Central memory CD8-positive, alpha-beta T cell (primary cell): ENCODE measurements at places on chromosomes 6 and 20.

DNA sequence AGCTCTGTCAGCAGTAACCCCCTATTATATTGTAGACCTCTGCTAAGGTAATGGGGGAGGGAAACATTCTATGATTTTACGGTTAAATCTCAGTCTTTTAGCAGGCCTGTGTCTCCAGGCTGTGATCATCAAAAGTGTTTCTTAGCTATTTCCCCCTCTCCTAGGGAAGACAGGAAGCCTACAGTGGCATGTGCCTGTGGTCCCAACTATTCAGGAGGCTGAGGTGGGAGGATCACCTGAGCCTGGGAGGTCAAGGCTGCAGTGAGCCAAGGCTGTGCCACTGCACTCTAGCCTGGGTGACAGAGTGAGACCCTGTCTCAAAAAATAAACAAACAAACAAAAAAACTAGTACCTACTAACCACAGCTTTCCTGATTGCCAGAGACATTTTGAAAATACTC lies 67.9 kb downstream of the DNAAF9 start:
- DNase-seq, result no peak

- DNase-seq, result no peak
These were observed 31.7 kb downstream of the KCNS1 start for GRCh38 chr20:45069261-45069660.

DNA sequence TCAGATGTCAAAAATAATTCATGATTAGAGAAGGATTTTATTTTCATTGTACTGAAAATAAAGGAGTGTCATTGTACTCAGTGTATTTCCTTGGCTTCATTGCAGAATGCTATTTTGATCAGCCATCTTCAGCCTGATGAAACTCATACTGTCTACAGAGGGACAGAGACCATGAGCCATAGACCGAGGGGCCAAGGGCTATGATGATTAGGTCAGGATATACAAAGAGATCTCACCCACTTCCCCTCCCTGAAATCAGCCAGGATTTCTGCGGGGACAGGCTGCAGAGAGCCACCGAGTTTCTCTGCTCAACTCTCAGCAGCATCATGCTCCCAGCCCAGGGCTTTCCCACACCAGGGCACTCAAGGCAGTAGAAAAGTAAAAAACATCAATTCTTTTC lies 47.0 kb downstream of the ALDH8A1 start:
- DNase-seq, result no peak

GRCh38 chr6:147563472-147563871 lies 55.0 kb downstream of the SAMD5 start:
- DNase-seq, result no peak

- DNase-seq, result no peak
These were observed 605 bp downstream of the CDC5L start for GRCh38 chr6:44388135-44388487.

DNA sequence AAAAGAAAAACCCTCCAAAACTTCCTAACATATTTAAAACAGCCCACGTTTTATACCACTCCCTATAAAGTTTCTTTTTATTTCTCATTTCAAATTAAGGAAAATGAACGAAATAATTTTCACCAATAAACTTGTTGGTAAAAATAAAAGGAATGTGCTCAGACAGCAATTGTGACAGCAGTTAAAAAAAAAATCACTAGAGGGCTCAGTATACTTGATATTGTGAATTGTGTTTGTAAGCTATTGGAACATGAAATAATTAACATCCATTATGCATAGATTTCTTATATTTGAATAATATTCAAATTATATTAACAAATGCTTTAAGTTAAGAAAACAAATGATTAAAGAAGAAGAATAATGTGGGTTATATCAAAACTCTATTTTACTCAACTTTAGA lies 105.5 kb downstream of the ASCC3 start:
- DNase-seq, result no peak

- no peak for DNase-seq
These were observed 10.0 kb downstream of the UCKL1 start for GRCh38 chr20:63945921-63946920.

DNA sequence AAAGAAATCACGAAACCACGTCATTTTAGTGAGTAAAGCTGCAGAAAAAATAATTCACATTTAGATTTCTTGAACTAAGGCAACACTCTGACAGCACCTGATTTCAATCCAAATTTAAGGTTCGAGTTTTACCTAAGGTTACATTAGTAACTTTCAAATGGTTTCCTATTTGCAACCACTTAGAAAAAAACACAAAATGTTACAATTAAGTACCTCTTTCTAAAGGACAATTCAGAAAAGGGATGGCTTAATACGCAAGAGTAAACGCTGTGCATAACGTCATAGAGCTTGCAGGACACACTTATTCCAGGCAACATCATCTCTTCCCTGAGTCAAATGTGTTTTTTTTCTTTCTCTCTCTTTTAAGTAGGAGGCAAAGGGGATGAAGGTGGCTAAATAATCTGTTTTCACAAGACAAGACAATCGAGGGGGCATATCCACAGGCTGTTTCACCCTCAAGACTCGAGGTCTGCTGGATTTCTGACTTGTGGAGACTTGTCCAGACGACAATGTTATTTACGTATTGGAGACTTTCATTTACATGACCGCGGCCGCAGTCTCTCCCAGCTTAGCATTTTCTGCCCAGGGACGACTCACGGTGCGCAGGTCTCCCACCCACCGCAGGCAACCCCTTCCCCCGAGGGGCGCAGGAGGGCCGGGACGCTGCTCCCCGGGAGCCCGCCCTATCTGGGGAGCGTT lies 86.0 kb downstream of the SESN1 start:
- no peak for DNase-seq

DNA sequence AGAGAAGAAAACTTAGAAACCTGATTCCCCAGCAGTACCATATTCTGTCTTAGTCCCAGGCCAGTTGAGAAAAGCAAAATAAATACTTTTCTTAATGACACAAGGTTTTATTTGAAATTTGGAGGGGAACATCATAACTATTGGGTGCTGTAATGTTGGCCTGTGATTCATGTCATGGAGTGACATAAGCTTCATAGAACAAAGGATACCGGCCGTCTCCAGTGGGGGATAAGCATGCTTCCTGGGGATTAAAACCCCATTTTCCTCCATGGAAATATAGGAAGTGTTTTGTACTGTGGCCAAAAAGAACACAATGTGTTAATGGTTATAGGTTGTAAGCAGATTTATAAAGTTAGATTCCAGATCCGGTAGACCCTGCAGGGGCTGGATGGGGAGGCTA lies 18.0 kb downstream of the MTHFD1L start:
- DNase-seq, result no peak

DNA sequence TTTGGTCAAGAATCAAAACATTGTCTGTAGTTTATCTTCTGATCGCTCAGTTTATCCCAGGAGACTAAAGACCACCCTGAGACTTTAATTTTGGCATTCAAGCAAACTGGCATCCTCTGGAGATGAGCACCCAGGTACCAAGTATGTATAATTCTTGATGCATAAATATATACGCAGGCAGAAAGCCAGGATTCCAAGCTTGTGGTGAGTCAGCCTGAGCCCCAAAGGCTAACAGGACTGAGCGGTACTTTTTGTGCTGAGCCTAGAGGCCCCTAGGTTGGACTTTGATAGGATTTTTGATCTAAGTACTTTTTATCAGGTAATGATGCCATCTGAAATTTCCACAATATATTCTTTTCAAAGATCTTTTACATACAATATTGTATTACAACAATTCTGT lies 301.3 kb downstream of the TFAP2B start:
- DNase-seq, result no peak

DNA sequence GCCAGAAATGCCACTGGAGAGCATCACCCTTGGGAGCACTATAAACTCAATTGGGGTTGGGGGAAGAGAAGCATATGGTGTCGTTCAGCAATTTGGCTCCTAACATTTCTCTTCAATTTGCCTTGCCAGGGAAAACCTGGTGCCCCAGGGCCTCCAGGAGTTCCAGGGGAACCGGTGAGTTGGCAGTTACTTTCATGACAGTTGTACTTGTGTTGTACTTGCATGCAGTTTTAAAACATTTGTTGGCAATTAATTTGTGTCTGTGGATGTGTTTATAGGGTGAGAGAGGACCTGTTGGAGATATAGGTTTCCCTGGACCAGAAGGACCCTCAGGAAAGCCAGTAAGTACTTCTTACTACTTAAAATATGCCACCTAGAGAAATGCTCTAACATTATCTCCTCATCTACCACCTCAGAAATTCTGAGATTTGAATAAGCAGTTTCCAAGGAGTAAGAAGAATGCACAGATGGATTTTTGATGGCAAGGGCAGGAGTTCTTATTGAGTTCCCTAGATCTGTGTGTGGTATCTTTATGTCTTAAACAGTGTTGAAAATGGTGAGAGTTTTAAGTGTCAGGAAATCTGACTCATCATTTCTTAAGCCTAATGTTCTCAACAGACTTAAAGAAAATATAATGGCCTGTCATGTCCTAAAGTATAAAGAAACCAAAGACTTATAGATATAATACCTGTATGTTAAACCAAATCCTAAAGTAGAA lies 122.5 kb downstream of the COL9A1 start:
- DNase-seq, result no peak

- no peak for DNase-seq
These were observed 454 bp downstream of the L3MBTL3 start for GRCh38 chr6:130018744-130019325.

GRCh38 chr6:25388776-25389175 lies 109.6 kb downstream of the CARMIL1 start:
- DNase-seq, result no peak

GRCh38 chr20:35340436-35340835 lies 48.2 kb upstream of the FAM83C start:
- no peak for DNase-seq

DNA sequence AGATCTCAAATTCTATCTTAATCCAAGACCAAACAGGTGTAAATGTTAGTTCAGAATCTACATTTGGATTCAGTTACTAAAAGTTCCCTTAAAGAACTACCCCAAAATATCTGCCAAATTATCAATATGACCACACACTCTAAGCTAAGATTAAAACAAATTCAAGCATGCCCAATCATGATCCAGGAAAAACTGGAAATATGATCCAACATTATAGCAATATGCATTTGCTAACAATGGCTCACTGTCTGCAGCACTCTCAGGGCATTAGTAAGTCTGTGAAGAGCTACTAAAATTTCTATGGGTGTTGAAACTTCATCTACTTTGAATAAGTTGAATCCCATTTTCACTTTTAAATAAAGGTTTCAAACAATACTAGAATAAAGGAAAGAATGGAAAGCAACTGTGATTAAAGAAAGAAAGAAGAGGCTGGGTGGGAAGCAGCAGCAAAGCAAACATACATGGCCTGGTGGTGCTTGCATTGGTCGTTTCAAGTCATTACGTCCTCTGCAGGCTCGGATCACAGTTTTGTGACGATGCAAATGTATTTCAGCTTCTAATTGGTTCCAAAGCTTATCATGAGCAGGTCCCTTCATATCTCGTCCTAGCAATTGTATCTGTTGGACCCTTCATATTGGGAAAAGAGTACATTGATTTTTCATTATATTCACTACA lies 29.2 kb downstream of the GOPC start:
- DNase-seq, result no peak

GRCh38 chr6:127176146-127176545 lies 57.7 kb downstream of the RSPO3 start:
- no peak for DNase-seq

DNA sequence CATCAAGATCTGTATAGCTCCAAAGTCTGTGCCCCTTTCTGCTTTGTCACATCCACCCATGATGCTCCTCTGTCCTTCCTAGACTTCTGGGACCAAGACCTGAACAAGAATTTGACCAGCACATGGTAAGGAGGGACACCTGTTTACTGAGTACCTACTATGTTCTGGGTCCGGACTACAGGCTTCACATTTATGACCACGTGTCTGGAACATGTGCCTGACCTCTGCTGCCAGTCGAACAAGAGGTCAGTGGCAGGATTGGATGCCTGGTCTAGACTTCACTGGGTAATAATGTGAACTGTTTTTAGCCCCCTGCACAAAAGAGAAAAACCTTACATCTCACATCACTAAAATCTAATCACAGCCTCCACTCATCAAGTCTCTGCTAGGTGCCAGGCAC lies 7.3 kb upstream of the PDYN start:
- no peak for DNase-seq

- DNase-seq, result no peak
These were observed 103.6 kb downstream of the PAX1 start for GRCh38 chr20:21808863-21809664.

DNA sequence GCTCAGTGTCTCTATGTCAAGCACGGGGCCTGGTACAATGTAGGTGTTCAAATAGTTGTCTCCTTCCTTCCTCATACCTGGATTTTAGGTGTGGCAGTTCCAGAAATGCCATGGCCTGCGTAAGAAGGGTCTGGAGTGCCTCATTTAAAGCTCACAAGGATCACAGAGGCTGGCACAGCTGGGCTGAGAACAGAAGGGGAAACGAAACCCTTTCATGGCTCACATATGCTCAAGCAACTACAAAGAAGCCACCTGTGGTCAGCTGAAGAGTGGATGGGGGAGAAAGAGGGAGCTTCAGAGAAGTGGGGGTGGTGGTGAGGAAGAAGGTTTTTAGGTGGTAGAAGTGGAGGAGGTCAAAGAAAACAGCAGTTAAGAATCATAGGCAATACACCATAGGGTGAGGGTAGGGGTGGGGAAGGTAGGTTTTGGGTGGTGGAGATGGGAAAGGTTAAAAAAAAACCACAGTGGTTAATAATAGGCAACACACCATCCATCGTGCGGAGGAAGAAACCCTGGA lies 17.0 kb upstream of the TOP1 start:
- no peak for DNase-seq

DNA sequence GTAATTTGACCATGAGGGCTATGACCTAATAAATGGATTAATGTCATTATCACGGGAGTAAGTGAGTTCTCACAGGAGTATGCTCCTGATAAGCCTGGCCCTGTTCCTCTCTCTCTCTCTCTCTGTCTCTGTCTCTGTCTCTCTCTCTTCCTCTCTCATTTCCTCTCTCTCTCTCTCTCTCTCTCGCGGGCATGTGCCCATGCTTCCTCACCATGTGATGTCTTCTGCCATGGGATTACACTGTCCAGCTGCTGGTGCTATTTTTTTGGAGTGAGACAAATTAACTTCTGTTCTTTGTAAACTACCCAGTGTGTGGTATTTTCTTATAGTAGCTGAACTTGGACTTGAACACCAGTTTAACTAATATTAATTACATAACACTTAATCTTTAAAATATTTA lies 374.3 kb upstream of the GJE1 start:
- DNase-seq, result no peak

DNA sequence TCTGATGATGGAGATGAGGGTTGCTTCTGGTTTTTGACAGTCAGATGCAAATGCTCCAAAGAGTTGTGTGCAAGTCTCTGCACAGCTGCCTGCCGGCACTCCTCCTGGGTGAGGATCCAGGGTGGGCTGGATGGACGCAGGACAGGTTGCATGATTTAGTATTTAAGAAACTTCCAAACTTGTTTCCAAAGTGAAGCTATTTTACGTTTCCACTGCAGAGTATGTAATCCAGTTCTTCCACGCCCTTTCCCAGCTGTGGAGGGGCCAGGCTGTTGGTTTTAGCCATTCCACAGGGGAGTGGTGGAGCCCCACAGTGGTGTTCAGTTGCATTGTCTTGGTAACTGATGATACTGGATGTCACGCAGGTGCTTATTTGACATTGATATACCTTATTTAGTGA lies 157.3 kb downstream of the THBS2 start:
- DNase-seq, result no peak
